ENCODE measurements at places on chromosomes 7 and 10.
A peak's percentile ranks its signal among the peaks of the same experiment; 100 is the strongest.

DNA sequence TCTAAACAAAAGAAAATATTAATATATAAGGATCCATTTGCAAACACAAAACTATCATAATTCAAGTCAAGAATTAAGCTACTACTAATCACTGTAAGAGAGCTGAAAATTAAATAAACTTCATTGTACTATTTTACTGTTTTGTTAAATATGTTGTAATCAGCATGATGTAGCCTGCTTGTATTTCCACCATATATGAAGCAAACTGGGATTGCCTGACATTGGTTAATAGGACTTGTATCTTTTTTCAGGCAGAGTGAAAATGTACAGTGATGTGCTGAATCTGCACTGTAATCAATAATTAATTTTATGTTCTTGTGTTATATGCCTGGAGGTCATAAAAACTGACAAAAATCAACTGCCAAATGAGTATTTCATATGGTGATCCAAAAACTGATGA is 25.4 kb downstream of the TRDMT1 start:
- no peak for DNase-seq

DNA sequence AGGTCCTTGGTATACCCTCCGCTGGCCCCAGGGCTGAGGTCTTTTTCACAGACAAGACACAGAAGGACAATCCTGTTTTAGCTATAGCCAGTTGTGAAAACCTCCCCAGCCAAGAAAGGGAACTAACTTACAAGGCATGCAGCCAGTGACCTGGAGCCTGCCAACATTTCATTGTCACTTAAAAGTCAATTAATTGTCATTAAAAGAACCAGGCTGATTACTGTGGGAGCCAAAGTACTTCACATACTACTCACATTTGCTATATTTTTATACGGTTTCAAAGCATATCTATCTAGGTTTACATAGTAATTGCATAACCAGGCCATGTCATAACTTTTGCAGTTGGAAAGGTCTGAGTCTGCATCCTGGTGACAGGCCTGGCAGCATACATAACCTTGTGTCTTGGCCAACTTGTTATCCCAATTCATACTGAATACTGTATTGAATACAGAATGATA is 31.1 kb downstream of the NRBF2 start:
- DNase-seq = no peak

GRCh38 chr7:77653572-77653971 is 42.7 kb upstream of the RSBN1L start:
- DNase-seq = peak; percentile 16

DNA sequence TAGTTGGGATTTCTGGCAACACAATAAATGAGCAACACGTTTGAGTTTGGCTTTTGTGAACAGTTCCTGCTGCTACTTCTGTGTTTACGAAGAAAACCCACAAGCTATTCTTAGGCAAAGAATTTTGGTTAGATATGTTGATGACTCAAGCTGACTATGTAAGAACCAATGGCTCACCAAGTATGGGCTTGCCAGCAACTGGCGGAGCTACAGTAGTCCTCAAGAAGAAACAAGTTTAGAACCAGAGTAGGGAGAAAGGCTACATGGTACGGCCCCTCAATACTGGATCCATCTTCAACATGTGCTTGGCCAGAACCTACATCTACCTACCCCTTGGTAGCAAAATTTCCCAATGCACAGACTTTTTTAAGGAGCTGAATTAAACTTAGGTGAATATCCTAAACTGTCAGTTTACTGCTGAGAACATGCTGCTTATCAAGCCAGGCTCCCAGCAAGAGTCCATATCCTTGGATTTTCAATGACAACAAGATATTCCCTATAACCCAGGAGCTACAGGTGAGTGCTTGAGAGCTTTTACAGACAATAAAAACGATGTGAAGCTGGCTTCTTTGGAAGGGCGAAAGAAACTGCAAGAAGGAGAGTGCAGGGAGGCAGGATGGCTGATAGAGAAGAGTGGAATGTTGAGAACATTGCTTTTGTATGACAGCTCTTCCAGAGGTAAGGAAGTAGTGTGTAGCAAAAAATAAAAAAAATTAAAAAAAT is 74.3 kb upstream of the ASAH2 start:
- DNase-seq = no peak

DNA sequence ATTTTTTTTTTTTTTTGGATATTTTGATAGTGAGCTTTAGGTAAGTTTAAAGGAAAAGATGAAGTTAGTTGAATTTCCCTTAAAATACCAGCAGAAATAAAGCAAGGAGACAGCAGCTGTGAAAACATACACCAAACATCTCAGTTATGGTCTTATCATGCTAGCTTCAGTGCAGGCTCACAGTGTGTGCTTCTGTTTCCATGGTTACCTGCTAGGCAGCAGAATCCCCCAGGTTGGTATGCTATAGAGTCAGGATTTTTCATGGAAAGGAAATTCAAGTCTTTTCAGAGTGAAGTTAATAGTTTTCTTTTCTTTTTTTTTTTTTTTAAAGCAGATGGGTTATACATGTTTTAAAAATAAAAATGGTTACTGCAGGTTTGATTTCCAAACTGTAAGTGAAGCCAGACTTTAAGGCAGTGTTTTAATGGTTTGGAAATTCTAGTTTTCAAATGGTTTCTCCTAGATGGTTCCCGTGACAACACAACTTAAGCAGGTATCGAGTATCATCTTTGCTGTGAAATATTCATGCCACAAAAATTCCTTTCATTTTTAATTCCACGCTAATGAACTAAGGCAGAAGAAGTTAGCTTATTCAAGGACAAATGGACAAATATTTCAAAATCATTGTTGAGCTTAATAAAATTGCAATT is 230.9 kb downstream of the BICC1 start:
- no peak for DNase-seq

GRCh38 chr10:115949282-115949844 is 323.6 kb downstream of the GFRA1 start:
- DNase-seq = no peak

DNA sequence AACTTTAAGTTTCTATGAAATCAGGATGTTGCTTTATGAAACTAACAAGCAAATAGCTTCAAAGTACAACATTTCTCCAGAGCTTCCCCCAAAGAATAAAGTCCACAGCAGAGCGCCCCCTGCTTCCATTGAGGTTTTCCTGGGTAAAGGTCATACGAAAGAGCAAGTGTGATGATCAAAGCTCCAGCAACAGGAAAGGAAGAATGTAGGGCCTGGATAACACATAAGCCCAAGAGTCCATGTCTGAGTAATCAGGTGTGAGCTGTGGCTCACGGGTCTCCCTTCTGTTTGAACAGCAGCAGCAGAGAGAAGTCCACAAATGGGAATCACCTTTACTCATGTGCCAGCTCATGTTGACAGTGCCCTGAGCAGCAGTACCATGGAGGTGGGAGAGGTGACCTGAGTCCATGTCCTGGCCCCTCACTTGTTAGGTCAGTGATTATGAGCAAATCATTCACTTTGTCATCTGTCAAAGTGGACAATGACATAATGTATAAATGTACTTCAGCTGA is 50.5 kb downstream of the MRPL32 start:
- DNase-seq = no peak

DNA sequence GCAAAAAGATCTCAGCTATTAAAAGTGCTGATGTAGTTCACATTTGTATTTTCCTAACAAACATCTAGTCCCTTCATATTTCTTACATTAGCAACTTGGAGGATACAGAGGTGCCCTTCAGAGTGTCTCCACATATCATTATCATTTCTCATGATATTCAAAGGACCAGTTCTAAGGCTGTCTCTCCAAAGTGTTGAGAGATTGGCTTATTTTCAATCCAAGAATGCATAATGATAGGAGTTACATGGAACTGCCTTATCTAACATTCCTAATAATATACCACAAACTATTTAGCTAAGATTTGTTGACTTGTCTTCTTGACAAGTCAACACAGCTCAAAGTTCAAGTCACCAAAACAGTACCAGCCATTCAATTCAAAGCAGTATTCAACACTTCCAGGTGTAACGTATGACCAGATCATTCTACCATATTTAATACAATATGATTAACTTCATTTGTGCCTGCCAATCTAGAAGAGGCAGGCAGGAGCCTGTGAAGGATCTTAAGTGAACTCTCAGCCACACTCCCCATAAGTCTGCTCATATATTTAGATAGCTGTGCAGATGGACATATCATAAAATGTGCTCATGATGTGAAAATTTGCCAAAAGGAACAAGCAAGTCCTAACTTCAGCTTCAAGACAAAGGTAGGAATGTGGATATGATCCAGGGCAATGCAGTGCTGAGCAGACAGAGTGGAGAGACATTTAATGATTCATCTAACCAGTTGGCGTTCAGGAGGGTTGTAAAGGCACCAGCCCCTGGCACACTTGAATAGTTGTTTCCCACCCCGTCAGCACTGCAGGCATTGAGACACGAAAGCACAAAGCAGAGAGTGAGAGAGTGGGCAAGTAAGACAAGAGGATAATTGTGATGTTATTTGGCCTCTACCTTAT is 108.3 kb downstream of the MTERF1 start:
- DNase-seq = no peak

- no peak for DNase-seq
Observed at GRCh38 chr10:129614341-129614740, 147.3 kb downstream of the MGMT start.

GRCh38 chr7:104093127-104093526 is 103.7 kb upstream of the RELN start:
- no peak for DNase-seq

- no peak for DNase-seq
Observed at GRCh38 chr10:22670788-22671187, 43.6 kb downstream of the PIP4K2A start.

DNA sequence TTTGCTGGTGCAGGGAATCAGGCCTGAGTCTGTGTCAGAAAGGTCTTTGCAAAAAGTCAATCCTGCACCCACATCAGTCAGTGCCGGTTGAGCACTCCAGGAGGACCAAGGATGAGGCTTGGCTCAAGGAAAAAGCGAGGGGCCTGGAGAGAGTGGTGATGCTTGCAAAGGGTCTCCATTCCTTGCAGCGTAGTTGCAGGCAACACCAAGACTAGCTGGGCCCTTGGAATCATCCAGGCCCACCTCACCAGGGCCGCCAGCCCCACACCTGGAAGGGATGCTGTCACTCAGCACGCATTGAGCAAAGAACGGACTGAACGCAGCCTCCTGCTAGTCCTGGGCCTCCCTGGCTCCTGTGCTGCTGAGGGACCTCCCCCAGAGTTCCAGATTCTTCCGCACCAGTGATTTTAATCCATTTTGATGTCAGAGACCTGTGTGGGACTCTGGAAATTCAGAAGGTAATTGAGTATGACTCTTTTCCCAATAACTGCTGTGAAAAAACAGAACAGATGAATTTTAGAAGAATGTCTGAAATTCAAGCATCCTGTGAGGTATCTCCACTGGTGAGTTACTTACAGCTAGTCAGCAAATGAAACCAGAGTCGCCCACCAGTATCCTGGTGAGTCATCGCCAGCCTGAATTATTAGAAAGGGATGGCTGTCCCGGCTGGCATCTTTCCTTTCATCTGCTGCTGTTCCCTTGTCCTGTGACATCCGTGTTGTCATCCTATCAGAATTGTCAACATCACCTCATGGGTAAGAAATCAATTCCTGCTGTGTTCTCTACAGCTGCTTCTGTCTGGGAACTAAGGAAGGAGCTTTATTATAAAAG is 150.8 kb upstream of the NPS start:
- no peak for DNase-seq

DNA sequence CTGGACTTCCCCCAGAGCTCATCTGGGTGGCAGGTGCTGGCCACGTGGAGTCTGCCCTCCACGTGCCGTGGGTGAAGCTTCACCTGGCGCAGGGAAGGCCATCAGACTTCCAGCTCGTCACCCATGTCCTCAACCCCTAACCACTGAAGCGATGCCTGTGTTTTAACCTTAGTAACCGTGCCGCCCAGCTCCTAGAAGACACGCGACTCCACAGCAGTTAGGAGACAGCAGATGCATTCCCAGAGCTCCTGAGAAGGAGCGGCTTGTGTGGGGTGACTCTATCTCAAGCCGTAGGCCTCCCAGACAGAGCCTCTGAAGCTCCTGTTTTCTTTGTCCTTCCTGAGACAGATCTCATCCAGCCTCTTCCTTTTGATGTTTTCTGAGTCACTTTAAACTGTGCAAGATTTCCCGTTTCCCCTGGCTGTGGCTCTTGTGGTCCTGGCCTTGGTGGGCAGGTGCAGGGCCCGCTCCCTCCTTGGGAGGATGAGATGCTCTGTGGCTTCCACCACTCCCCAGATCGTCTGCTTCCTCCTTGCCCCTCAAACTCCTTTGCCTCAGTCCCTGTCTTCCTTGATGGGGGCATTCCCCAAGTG is 41.4 kb upstream of the AP5Z1 start:
- DNase-seq = no peak

GRCh38 chr7:113085781-113086390 is 741 bp downstream of the GPR85 start:
- peak; percentile 35 for DNase-seq

- DNase-seq = peak; percentile 28
Observed at GRCh38 chr7:139588632-139589031, 65.1 kb downstream of the CLEC2L start.

DNA sequence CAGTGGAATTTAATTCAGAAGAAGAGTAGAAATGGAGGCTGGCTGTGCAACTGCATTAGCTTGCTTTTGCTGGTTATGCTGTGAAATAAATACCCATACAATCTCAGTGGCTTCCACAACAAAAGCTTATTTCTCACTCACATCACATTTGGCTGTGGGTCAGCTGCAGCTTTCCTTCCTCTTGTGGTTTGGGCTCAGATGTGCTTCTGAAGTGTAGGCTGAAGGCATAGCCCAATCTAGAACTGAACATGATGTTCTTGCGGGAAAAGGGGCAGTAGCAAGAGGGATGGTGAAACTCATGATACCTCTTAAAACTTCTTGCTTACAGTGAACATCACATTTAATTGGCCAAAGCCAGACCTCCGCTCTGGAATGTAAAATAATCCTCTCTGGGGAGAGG is 119.9 kb downstream of the HECW1 start:
- DNase-seq = no peak

GRCh38 chr10:110858297-110858934 is 13.3 kb upstream of the PDCD4 start:
- DNase-seq = peak; percentile 14

DNA sequence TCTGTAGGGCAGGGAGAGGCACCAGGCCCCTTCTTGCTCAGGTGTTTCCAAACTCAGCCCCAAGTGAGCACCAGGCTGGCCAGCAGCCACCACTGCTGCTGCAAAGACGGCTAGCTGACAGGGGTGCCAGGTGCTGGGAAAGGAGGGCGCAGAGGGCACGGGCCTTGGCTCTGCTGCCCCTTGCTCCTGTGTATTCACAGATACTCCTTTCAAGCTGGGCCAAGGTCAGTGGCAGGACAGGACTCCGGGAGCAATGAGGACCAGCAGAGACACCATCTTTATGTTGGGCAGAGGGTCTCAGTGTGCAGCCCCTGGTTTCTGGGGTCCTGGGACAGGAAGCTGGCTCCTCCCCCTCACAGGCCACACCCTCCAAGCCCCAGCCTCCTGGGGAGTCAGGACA is 110.1 kb downstream of the SMURF1 start:
- DNase-seq = no peak

Measured in NCI-H2171 treated with DMSO at 0.1 percent for 48 hours (cell line).